Thyroid gland (tissue), 4 donors: ENCODE measurements at places on chromosomes 5 and 9.

GRCh38 chr5:1085391-1085790 lies 26.5 kb downstream of the SLC12A7 start:
- DNase-seq = no peak

DNA sequence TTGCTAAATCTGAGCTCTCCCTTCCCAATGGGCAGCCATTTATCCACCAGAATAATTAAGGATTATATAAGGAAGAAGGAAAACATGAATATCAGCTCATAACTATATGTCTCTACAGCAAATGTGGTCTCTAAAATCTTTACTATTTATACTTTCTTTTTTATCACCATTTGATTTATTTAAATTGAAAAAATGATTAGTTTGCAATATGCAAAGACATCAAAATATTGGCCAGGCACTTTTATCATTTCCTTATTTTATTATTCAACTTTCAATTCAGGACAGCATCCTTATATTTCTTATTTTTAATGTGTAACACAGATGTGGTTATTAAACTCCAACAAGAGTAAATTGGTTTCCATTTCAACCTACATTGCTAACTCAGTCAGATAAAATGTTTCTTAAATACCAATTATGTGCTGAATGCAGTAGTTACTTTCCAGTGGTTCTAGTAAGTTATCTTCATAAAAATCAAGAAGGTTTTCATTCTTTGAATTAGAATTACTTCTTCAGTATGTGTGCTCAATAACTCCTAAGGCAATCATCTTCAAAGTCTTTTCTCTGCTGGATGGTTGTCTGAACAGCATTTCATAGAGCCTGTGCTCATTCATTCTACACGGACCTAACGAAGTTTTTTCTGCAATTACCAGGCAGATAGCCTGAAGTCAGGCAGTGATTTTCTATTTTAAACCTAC lies 1148.0 kb downstream of the CDH12 start:
- DNase-seq = no peak

- no peak for DNase-seq
Measured at GRCh38 chr5:39660020-39660419, 235.2 kb upstream of the DAB2 start.

DNA sequence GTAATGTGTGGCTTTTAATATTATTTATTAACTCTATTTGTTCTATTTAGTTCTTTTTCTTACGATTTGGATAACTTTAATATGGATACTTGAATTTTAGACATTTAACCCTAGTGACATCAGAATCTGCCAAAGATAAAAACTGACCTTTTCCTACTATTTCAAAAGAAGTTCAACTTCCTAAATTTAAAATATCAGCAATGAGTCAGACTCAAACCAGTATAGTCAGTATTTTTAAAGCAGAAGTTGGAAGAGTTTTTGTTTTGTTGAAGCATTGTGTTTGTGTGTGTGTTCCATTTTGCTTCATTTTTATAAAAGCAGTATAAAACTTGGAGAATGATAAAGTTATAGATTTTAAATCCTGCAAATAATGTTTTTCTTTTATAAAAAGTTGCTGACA lies 251.8 kb upstream of the RASA1 start:
- no peak for DNase-seq

DNA sequence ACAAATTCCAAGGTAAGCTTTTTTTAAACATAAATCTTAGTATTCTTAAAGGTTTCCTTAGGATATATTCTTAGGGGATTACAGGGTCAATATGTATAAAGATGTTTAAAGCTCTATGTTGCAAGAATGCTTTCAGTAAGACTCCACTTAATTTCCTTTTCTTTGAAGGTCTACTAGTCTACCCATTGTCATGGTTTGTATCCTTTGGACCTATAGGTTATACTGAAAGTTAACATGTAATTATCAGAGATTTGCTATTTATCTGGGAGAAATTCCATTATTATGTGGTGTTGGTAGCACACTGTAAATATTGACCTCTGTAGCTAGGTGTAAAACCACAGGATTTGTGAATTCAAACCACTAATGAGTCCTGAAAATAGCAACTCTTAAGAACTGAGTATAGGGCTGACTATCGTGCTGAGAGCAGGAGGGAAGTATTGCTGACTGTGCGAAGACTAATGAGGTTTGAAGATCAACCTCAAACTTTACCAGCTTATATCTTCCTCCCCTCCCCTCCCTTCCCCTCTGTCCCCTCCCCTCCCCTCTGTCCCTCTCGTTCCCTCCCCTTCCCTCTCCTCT lies 85.6 kb downstream of the GADD45G start:
- DNase-seq = no peak

DNA sequence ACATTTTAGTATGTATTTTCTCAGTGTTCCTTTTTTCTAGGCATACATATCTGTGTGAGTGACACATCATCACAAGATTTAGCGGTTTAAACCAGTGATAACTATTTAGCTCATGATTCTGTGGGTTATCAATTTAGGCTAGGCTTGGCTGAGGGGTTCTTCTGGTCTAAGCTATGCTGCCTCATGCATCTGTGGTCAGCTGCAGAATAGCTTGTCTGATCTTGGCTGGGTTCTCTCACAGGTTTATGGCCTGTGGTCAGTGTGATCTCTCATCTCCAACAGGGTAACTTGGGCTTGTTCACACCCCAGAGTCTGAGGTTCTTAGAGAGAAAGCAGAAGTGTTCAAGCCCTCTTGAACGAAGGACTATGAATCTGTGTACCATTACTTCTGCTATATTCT lies 363.3 kb downstream of the KDM4C start:
- no peak for DNase-seq

DNA sequence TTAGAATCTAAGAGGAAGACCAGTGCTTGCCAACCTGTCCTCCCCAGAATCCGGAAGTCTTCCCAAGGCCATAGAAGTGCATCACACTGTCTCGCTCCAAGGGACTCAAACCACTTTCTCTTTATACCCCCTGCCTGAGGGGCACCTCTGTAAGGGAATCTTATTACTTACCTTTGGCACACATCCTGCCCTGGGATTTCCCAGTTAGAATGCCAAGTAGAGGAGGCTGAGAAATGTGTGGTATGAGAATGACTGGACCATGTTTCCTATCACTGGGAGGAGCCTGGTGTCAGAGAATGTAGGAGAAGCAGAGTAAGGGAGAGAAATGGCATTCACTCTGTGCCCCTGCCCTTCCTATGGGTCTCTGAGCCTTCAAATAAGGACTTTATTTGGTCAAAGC lies 85.8 kb downstream of the AOPEP start:
- DNase-seq = no peak

GRCh38 chr5:78889369-78890140 lies 95.6 kb downstream of the ARSB start:
- DNase-seq = no peak

DNA sequence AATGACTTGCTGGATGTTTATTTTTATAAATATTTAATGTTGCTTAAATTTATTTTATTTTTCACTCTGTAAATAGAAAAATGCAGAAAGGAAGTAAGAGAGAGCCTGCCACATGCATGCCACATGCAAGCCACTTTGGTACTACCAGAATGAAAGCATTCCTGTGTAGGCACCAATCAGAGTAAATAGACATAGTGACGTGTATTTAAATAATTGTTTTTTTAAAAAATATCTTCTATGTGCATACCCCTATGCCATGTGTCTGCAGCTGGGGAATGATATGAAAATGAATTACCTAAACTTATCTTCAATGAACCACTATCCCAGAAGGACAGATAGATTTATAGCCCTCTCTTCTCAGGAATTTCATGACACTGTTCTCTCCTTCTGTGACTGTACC lies 651.5 kb upstream of the RIOK2 start:
- DNase-seq = no peak

GRCh38 chr5:172785429-172786088 lies 14.6 kb upstream of the DUSP1 start:
- no peak for DNase-seq

DNA sequence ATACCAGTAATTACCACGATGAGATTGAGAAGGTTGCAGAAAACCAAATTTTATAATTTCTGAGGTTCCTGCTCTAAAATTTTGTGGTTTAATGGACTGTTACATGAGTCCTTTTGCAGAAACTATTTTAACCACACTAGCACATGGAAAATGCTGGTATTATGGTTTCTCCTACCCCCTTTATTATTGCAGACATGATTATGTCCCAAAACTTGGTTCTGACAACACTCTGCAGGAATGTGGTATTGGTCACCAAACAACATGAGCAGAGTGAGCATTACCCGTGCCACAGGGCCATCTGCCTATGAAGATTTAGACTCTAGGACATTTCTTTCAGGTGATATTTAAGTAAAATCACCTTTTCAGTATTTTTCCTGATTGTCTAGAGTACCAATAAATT lies 2.8 kb upstream of the ECM2 start:
- DNase-seq = no peak

DNA sequence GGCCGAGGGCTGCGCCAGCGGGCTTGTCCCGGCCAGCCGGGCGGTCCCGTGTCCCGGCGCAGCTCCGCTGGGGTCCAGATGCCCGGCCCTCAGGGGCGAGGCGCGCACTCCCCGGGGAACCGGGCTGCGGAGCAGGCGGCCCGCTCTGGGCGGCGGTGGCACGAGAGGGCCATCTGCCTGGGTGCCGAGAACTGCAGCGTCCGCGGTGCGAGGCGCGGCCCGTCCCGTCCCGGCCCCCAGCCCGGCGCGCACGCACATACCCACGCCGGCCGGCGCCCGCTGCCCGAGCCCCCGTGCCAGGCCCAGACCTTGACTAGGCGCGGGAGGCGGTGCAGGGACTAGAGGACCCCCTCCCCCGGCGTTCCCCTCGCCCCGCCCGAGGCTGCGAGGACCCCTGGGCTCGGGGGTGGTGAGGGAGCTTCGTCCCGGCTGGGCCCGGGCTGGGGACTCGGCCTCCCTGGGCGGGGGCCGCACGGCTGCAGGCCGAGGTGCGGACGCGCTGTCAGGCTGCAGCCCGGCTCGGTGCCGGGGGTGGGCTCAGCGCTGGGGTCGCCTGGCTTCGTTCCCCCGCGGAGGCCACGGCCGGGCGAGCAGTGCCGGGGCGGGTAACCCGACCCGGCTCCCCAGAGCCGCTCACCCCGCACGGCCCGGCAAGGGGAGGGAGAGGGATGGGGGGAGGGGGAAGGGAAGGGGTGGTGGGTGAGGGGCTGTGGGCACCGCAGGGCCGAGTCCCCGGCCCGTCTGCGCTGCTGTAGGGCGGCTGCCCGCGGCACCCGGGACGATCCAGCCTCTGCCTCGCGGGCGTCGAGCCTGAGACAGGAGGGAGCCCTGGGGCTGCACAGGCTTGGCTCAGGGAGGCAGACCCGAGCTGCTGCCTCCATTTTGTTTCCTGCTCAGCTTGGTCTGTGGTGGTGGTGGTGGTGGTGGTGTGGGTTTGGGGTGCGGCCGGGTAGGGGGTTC lies 1.2 kb upstream of the NSD1 start:
- peak; percentile 44 for DNase-seq

GRCh38 chr5:172666251-172666650 lies 25.2 kb downstream of the NEURL1B start:
- DNase-seq = no peak

GRCh38 chr5:163941079-163941478 lies 435.7 kb downstream of the MAT2B start:
- DNase-seq = no peak

- DNase-seq = no peak
Measured at GRCh38 chr9:7799944-7800285, 337 bp upstream of the DMAC1 start.
